ENCODE measurements at places on chromosomes 3 and 15.

GRCh38 chr15:74127255-74127953 is 3.0 kb upstream of the ISLR2 start:
- peak; percentile 61 for DNase-seq

DNA sequence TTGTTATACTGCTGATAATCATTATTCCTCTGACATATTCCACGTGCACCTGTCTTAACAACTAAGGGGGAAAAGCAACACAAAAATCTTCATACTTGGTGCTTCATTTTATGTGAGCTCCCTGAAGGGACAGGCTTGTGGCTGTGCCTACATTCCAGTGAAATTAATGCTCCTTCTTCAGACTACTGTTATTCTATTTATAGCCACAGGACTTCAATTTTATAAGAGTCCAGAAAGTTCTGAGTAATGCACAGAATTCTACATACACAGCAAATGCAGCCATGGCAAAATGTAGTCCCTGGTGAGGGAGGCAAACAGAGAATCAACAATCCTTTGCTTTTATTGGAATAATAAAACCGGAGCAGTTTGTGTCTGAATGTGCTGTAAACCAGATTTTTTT is 417.1 kb downstream of the RBMS3 start:
- DNase-seq = no peak

- no peak for DNase-seq
These were observed 449.9 kb downstream of the PDCD6IP start for GRCh38 chr3:34248352-34248751.

DNA sequence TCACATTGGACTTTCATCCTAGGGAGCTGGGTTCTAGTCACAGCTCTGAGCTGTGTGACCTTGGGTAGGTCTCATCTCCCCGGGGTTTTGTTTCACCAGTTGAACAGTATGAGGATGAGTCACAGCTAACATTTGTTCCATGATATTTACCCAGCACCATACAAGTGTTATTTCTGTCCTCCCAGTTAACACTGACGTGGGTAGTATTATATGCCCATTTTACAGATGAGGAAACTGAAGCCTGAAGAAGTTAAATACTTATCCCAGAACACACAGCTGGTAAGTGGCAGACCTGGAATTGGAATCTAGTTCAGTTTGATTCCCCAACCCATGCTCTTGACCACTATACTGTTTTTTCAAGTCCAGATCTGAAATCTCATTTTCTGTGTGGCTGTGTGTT is 908 bp upstream of the RARB start:
- DNase-seq = no peak

GRCh38 chr15:65659502-65660052 is 37.8 kb downstream of the SLC24A1 start:
- DNase-seq = no peak

GRCh38 chr3:185423178-185423577 is 60.2 kb downstream of the MAP3K13 start:
- DNase-seq = no peak

- no peak for DNase-seq
These were observed 39.3 kb downstream of the PTH1R start for GRCh38 chr3:46916799-46917198.

- DNase-seq = no peak
These were observed 162.2 kb downstream of the LPP start for GRCh38 chr3:188316021-188316722.

DNA sequence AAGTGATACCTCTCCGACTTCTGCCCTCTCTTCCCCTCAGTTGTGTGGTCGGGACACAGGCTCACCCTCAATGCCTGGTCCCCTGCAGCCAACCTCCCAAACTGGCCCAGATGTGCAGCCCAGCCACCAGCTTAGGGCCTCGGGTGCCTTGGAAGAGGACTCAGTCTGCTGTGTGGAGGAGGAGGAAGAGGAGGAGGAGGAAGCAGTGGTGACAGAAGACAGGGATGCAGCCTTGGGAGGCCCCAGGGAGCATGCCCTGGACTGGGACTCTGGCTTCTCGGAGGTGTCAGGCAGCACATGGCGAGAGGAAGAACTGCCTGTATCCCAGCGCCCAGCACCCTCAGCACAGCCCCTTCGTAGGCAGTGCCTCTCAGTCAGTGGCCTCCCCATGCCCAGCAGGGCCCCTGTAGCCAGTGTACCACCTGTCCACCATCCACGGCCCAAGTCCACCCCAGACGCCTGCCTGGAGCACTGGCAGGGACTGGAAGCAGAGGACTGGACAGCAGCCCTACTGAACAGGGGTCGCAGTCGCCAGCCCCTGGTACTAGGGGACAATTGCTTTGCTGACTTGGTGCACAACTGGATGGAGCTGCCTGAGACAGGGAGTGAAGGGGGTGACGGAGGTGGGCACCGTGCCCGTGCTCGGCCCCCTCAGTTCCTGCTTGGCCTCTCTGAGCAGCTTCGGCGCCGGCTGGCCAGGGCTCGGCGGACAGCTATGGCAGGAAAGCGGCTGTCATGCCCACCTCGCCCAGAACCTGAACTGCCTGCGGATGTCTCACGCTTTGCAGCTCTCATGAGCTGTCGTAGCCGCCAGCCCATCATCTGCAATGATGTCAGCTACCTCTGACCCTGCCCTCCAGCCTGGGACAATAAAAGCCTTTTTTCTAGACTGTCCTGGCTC is 1.3 kb downstream of the INKA1 start:
- no peak for DNase-seq

- DNase-seq = no peak
These were observed 34.8 kb downstream of the SLC12A8 start for GRCh38 chr3:125177746-125178145.

DNA sequence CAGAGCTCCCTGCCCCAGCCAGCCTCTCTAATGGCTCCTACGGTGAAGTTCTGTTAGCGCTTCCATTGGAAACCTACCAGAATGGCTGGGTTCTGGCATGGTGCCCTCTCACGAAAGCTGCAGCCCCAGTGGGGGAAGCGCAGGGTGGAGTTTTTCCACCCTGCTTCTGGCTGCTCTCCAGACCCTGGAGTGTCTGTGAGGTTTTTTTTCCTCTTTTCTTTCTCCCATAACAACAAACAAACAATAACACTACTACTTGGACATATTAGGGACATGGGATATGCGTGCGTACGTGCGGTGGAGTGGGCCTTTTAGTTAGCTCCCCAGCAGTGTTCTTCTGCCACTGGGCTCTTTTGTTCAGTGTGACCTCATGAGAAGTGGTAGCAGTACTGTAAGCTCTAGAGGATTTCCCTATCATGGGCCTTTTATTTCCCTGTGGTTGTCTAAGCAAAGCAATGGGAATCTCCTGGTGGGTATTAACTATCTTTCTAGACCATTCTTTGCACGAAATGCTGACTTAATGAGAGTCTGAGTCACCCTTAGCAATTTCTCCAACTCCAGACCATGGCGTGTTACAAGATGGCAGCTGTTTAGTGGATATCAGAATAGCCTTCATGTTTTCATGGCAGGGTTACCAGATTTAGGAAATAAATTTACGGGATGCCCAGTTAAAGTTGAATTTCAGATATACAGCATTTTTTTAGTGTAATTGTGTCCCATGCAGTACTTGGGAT is 161.9 kb downstream of the FNDC3B start:
- no peak for DNase-seq

DNA sequence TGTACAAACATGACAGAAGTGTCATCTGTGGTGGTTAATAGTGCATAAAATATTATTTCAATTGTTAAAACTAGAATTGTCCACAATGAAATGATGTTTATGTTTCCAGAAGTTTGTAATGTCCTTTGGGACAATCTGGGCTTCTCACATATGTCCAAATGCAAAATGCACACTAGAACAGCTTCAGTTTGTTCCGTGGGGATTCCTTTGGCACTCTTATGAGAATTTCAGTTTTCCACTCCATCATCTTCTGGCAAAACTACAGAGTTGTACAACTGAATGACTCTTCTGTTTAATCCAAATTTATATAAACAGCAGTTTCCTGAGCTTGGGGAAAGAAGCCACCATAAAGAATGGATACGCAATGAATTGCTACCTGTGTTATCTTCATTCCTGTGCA is 2.0 kb upstream of the OR5H6 start:
- no peak for DNase-seq

GRCh38 chr3:144259267-144259666 is 287.6 kb downstream of the DIPK2A start:
- DNase-seq = no peak

Measured in NCI-H526 (cell line).